ENCODE measurements at places on chromosomes 11 and 22.

GRCh38 chr22:28171115-28171514, 252.1 kb upstream of the PITPNB start:
- DNase-seq = no peak

DNA sequence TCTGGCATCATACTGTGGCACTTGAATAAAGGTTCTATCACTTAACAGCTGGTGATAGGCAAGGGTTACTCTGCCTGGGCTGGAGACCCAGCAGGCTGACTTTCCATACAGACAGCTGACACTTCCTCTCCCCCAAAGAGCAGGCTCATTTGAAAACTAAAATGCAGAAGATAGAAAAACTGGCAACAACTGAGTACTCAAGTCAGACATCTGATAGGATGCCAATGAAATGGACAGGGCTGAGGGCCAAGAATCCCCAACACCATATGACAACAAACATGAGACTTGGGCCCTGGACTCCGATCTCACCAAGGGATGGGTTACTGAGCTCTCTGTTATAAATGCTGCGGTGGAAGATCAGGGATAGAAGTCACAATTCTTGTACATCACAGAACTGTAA, 237.2 kb downstream of the LRRC4C start:
- DNase-seq = no peak

- no peak for DNase-seq
Measured at GRCh38 chr11:132254906-132255305, 884.5 kb downstream of the NTM start.

DNA sequence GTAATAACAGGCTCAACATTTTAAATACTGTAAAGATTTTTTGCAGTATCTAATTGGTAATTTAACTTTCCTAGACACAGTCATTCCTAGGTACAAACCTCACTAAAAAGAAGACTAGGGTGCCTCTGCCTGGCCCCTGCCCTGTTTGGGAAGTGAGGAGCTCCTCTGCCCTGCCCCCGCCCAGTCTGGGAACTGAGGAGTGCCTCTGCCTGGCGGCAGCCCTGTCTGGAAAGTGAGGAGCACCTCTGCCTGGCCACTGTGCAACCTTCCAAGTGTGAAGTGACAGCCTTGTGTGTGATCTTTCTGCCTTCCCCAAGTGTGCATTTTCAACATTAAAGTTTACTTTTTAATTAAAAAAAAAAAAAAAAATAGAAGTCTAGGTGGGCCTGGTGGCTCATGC, 4.2 kb downstream of the CHORDC1 start:
- peak; percentile 13 for DNase-seq

GRCh38 chr11:129141748-129142523, 50.2 kb downstream of the ARHGAP32 start:
- DNase-seq = no peak

GRCh38 chr22:44383064-44383575, 70.4 kb upstream of the SHISAL1 start:
- DNase-seq = no peak

DNA sequence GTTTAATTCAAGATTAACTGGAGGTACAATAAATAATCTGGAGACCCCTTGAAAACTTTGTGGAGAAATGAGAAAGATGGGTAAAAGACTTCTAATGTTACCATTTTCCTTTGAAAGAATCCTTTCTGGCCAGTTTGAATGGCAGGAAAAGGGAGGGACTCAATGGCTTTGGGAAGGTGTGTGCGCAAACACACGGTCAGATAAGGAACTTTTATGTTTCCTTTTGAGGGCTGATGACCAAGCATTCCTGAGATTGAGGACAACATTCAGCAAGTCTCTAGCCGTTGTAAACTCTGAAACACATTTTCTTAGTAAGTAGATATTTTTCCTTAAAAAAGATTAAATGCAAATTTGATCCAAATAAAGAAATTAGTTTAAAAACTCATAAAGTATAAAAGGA, 909.7 kb upstream of the TENM4 start:
- DNase-seq = no peak

DNA sequence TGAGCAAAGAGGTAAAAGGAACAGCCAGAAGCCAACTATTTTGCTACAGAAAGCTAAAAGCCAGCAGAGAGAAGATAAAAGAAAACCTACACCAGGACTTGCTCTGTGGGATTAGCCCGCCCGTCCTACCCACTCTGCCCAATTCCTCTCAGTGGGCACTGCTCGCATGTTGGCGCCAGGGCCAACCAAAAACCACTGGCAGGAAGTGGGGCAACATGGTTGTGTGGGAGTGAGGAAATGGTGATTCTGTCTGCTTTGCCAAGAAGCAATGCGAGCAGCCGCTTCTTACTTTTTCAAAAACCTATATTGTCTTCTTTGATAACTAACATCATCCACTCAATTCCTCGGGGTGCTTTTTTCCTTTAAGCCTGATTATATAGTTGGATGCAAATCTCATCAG, 14.2 kb upstream of the APOA1 start:
- DNase-seq = peak; percentile 79

DNA sequence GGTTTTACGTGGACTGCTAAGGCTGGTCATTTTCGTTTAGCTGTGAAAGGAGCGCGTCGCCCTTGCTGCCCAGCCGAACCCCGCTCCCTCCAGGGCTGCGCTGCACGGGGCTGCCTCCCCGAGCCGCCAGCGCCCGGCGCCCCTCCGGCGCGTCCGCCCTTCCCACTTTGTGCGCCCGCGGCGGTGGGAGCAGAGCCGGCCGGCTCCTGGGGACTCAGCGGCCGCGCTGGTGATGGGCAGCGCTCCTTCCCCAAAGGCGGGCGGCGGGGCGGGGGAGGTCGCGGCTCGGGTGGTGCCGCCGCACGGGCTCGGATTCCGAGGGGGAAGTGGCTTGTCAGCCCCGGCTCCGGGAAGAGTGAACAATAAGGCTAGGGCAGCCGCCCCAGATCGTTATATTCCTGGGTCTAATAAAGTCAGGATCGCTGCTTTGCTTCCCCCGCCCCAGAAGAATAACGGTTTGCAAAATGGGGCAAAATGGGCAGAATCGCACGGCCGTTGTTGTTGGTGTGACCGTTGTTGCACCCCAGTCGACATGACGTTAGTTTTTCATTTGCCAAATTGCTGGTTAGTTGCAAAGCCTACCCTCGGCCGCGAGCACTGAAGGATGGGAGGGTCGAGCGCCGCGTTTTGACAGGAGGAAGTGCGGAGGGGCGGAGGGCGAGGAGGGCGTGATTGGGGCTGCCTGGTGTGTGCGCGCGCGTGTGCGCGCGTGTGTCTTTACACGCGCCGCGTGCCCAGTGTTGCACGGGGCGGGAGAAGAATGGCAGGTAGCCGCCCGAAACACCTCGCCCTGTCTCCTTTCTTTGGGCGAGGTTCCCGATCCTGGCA, 745 bp downstream of the NCAM1 start:
- peak; percentile 5 for DNase-seq

- no peak for DNase-seq
Measured at GRCh38 chr22:49400941-49401598, 426.6 kb downstream of the BRD1 start.

GRCh38 chr11:66600219-66600618, 7.2 kb downstream of the CCS start:
- no peak for DNase-seq

GRCh38 chr22:17769013-17769715, 5.1 kb downstream of the BID start:
- DNase-seq = no peak

DNA sequence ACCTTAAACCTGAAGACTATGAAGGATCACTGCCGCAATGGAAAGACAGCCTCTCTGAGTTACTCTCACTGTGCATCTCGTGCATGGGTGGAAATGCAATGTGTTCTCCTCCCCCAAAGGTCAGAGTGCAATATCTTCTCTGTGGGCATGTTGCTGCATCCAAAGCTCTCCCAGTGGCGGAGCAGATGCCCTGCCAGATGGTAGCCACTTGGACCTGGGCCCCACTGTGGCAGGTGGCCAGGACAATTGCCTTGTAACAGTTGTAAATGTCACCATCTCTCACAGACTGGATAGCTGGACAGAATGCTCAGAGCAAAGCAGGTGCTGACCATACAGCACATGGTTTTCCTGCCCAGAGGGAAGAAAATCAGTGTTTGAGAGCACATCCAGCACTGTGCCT, 542.0 kb downstream of the FAM181B start:
- no peak for DNase-seq

DNA sequence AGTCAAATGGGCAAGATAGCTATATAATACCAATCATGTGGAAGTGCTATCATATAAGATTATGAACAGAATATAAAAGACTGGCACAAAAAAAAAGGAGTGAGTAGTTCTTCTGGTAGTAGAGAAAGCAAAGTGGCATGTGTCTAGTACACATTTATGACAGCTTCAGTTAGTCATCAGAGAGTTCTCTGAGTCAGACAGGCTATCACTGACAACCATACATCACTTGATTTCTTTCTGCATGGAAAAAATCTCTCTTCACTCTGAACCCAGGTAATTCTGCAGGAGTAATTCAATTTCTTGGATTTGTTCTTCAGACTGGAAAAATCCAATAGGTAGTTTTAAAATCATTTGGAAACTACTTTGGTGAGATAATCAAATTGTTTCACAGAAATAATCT, 286.8 kb upstream of the ANO3 start:
- no peak for DNase-seq

GRCh38 chr22:42074132-42074811, at the start of gene PHETA2:
Gene PHETA2 (plus strand): TSS chr22:42074248. CDS start chr22:42077294, 3,046 bp downstream.
- peak; percentile 43 for DNase-seq

DNA sequence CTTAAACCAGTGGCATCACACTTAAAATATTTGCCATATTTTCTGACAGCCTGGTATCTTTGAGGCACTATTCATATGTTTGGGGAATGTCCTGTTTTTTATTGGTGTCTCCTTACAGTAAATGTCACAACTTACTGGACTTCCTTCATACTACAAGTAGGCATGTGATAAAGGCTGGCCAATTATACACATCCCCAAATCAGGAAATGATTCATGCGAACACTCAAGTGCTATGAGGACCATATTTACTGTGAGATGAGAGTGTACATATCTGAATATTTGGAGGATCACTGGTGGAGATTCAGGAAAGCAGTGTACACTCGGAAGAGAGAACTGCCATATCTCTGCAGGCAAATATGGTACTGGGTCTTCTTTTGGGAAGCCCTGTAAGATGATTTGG, 913.8 kb upstream of the CHORDC1 start:
- DNase-seq = no peak

DNA sequence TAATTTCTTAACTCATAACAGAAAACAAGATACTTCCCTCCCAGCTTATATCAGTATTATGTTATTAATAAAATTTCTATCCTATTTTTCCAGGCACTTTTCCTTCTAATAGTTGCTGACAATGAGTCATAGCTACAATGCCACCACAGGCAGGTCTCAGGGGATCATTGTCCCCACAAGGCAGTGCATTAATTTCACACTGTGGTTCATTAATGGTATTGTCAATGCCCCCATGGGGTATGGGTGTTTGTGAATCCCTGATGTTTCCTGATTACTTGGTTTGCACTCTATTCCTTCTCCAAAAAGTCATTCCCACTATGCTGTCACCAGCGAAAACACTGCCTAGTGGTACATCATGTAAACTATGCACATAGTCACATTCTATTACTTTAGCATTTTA, 345.5 kb upstream of the CTSC start:
- DNase-seq = no peak

GRCh38 chr11:103257360-103257759, 148.1 kb downstream of the DYNC2H1 start:
- DNase-seq = peak; percentile 0

DNA sequence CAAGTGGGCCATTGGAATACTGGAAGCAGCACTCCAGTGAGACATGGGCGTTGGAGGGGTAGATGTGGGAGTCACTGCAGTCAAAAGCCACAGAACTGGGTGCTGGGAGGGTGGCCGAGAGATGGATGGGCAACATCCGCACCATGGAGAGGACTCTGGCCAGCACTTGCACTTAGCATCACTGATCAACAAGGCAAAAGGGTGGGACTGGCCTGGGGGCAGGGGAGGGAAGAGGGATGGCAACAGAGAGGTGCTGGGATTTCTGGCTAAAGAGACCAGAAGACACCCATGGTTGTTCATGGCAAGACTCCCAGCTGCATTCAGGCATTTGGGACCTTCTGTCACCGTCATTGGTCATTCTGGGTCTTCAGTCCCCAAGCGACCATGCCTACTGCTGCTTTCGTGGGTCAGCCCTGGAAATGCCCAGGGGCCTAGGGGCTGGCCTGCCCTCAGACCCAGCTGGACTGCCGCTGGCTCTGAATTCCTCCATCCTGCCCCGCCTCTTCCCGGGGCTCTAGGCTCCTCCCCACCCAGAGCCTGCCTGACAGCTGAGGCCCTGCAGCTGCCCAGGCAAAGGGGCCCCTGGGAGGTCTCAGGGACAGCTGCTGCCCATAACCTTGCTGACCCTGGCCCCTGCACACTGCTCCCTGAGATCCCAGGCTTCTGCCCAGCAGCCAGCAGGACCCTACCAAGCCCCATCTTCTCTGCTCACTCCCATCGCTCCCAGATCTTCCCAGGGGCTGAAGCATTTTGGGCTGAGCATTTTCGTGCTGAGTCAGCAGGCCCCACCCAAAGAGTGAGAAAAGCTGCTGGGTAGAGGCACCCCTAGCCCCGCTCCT, 13.0 kb upstream of the CDC42EP2 start:
- no peak for DNase-seq

- DNase-seq = no peak
Measured at GRCh38 chr11:17954395-17955252, 58.2 kb downstream of the SERGEF start.

GRCh38 chr22:47377926-47378560, 615.6 kb downstream of the TBC1D22A start:
- no peak for DNase-seq

GRCh38 chr11:29187215-29187614, 829.6 kb downstream of the KCNA4 start:
- no peak for DNase-seq

GRCh38 chr11:66800720-66801428, 42.4 kb upstream of the RCE1 start:
- no peak for DNase-seq

DNA sequence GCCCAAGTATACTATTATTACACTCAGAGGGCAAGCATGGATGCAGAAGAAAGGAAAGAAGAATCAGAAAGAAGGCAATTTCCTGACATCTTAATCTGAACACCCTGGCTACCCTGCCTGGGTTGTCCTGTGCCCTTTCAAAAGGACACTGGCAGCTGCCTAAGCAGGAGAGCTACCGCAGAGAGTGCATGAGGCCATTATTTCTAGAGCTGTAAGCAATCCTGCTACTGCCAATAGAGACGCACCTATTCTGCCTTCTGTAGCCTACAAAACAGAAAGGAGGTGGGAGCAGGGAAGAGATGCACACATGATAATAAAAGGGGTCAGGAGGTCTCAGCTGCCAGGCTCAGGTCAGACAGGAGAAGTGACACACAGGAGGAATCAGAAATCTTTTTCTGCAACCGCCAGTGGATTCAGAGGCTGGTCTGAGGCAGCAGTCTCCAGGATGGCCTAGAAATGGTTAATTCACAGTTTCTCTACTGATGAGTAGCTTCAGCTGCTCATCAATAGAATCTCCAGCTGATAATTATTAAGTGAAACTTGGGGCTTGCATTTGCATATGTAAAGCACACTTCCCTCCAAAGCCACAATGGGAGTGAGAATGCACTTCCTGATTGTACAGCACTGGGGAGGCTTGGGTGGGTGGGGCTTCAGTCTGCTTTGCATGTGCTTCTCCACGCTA, 253.9 kb downstream of the LARGE1 start:
- no peak for DNase-seq

GRCh38 chr11:69193629-69194028, 37.9 kb downstream of the SMIM38 start:
- no peak for DNase-seq
